ENCODE measurements at places on chromosomes 16 and 17.

DNA sequence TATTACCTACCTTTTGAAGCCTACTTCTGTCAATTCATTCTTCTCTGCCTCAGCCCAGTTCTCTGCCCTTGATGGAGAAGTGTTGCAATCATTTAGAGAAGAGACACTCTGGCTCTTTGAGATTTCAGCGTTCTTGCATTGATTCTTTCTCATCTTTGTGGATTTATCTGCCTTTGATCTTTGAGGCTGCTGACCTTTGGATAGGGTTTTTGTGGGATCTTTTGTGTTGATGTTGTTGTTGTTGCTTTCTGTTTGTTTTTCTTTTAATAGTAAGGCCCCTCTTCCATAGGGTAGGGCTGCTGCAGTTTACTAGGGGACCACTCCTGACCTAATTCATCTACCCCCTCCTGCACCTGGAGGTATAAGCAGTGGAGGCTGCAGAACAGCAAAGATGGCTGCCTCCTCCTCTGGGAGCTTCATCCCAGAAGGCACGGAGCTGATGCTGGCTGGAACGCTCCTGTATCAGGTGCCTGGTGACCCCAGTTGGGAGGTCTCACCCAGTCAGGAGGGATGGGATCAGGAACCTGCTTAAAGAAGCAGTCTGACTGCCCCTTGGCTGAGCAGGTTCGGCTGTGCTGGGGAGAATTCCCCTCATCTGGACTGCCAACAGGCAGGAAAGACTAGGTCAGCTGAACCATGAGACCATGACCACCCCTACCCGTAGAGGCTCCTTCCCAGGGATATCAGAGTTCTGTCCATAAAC lies 28.0 kb downstream of the NFATC3 start:
- no peak for DNase-seq

GRCh38 chr16:84176192-84177053 lies 10.4 kb downstream of the TAF1C start:
- DNase-seq = no peak

DNA sequence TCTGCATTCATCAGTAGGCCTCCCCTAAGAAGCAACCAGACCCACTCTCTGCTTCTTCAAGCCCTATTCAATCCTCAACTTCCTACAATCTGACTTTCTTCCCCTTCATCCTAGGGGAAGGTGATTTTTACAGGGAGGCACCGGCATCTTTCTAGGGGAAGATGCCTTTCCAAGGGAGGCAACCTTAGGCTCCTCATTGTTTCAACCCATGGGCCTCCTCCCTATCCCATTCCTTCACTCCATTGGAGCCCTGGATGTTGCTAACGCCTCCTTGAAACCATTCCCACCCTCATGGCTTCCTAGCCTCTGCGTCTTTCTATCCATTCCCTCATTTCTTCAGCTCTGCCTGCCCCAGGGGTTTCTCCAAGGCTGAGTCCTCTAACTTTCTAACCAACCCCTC lies 2.7 kb upstream of the CUEDC1 start:
- no peak for DNase-seq

GRCh38 chr17:65171752-65172151 lies 34.6 kb downstream of the RGS9 start:
- DNase-seq = no peak

DNA sequence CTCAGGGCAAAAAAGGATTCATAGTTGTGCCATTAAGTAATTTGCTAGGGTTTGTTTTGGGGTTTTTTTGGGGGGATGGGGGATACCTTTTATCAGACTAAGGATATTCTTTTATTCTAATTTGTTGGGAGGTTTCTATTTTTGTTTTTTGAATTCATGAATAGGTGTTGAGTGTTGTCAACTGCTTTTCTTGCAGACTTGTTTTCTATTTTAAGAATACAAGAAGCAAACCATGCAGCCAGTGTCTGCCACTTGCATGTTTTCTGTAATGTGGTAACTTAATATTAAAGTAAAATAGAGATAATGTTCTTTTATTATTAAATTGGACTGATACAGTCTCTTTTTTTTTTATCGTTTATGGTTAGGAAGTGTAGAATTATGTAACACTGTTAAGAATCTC lies 49.5 kb downstream of the NFATC3 start:
- no peak for DNase-seq

DNA sequence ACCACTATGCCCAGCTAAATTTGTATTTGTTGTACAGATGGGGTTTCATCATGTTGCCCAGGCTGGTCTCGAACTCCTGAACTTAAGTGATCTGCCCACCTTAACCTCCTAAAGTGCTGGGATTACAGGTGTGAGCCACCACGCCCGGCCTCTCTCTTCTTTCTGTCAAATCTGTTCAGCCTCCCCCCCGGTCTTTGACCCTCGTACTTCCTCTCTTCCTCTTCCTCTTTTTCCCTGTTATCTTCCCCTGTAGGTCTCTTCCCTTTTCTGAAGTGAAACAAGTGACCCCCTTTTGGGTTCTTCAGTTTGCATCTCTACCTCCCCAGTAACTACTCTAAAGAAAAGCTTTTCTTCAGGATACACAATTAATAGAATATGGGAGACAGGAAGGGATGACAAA lies 31.7 kb upstream of the DHX40 start:
- DNase-seq = no peak

GRCh38 chr17:64223283-64223682 lies 39.8 kb downstream of the TEX2 start:
- no peak for DNase-seq

GRCh38 chr17:36525113-36525512 lies 9.6 kb downstream of the MYO19 start:
- no peak for DNase-seq

- DNase-seq = peak; percentile 63
Measured at GRCh38 chr17:78708510-78708973, 73.5 kb downstream of the CYTH1 start.

DNA sequence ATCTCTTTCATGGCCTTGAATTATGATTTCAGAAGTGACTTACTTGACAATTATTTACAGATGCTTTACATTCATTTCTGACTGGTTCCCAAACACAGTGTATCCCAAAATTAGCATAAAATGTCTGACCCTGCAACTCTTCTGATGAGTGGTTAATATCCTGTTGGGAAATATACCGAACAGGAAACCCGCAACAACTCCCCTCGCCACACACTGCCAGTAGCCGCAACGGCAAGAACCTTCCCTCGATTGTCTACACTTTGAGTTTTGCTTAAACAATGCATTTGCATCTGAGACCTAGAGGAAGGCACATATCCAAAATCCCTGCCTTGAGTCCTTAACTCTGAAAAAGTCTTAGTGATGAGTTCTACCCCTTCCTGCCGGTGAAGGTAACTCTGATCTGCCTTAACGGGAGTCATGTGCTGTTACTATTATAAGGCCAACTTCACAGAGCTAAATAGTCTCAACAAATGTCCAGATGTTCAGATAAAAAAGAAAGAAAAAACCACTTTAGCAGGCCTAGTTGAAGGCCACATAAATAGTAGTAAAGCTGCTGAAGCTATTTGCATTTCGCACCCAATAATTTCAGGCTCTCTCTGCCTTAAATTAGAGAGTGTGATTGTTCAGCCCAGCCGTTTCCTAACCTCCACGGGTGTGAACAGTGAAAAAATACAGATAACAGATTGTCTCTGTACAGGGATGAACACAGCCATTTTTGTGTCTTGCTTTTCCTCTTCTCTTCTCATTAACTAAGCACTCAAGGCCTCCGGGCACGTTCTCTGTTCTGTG lies 321.1 kb downstream of the HS3ST3B1 start:
- DNase-seq = no peak

GRCh38 chr17:37207103-37207502 lies 168.7 kb upstream of the C17orf78 start:
- no peak for DNase-seq

DNA sequence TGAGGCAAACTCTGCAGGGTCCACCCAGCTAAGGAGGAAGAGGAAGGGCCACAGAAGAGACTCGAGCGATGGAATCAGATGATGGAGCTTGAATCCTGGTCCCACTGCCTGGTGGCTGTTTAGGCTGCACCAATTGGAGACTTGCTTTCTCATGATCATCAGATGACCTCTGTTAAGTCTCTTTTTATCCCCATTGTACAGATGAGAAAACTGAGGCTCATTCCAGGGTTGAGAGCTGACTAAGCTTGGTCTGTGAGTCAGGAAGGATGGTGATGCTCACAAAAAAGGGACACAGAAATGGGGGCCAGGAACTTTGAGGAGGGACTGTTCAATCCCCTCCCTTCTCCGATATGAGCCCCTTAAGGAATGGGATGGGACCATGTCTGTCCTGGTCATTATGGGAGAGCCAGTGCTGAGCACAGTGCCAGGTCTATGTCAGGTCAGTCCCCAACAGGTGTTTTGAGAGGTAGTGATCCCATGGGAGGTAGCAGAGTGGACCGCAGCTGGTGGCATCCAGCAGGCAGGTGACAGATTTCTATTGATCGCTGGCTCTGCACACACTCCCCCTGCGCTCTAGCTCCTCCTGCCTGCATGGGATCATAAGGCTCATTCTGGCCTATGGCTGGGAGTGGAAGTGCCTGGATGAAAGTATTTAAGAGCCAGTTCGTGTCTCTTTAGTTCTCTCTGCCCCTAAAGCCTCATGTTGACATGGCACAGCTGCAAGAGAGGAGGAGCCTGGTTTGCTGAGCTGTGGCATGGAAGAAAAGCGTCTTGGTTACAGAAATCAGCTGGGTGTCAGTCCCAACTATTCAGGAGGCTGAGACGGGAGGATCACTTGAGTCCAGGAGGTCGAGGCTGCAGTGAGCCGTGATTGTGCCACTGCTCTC lies 27.2 kb downstream of the SNX20 start:
- DNase-seq = no peak

- no peak for DNase-seq
Measured at GRCh38 chr17:50396261-50397110, 837 bp downstream of the LRRC59 start.

DNA sequence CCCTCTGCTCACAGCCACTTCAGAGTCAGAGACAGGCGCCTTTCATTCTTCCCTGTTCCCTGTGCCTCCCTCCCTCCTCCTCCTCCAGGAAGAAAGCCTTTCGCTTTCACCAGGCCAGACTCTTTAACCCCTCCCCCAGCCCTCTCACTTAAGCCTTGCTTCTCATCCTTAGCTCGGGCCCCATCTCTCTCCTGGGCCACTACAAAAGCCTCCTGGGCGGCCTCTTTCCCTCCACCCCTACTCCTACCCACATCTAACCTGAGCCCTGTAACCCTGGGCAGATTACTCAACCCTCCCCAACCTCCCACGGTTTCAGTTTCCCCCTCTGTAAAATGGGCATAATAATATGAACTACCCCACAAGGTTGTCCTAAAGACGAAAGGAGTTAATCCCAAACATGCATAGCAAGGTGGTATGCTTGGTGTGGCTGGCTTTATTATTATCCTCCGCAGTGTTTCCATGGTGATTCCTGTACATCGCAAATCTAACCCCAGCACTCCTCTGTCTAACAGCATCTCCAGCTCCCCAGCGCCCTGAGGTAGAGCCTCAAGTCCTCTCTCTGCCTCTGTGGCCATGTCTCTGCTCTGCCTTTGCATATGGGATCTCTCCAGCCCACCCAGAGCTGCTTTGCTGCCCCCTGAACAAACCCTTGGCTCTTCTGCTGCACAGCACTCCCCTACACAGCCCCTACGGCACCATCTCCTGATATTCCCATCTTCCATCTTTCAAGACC lies 17.7 kb downstream of the PIMREG start:
- DNase-seq = no peak
